CD4-positive, alpha-beta T cell treated with Interleukin-21 for 1 hour (primary cell): ENCODE measurements at places on chromosomes 7 and 10.

DNA sequence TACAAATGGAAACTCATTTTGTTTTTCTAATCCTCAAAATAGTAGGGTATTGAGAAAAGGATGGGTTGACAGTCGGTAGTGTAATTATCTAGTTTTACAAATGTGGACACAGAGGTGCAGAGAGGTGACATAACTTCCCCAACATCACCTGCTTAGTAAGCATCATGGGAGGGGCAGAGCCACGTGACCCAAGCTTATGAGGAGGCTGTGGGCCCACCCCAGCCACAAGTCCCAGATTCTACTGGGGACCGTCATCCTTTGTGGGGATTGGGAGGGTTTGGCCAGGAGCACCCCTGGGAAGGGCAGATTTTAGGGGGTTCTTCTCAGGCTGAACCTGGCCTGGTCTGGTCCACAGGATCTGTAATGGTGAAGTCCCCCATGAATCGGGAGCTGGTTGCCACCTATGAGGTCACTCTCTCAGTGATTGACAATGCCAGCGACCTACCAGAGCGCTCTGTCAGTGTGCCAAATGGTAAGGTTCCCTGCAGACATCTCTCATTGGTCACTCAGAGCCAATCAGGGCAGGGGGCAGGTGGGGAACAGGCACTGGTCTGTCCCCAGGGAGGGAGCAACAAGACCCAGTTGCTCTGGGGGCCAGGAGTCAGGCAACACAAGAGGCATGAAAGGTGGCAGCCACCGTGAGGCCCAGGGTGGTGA lies 23.6 kb upstream of the VSIR start:
- DNase-seq = no peak

DNA sequence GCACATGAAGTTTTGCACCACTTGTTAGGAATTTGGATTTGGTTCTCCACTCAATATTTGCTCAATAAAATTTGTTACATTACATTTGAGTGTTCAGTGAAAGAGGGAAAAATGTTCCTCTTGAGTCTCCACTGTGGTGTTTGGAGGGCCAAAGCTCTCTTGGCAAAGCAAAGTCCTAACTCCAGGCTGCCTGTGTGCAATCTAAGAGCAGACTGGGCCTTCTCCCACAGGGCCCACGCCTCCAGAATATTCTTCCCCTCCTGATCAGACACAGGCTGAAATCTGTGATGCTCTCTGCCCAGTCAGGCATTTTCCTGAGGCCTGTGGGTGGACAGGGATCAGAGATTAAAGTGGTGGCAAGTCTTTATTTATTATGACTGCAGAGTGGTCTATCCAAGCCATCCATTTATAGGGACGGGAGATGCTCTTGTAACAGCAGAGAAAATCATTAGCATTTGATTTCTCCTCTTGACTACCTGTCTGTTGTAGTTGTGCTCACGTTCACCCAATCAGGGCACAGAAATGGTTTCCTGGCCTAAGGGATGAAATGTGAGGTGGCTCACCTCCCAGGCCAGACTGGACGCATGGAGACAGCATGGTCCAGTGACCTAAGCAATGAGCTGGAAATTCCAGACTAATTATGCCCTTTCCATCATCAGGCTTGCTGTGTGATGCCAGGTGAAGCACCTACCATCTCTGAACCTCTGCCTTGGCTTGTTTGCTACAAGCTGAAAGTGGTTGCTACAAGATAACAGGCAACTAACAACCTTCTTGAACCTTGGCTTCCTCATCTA lies 147.1 kb upstream of the NRBF2 start:
- no peak for DNase-seq

DNA sequence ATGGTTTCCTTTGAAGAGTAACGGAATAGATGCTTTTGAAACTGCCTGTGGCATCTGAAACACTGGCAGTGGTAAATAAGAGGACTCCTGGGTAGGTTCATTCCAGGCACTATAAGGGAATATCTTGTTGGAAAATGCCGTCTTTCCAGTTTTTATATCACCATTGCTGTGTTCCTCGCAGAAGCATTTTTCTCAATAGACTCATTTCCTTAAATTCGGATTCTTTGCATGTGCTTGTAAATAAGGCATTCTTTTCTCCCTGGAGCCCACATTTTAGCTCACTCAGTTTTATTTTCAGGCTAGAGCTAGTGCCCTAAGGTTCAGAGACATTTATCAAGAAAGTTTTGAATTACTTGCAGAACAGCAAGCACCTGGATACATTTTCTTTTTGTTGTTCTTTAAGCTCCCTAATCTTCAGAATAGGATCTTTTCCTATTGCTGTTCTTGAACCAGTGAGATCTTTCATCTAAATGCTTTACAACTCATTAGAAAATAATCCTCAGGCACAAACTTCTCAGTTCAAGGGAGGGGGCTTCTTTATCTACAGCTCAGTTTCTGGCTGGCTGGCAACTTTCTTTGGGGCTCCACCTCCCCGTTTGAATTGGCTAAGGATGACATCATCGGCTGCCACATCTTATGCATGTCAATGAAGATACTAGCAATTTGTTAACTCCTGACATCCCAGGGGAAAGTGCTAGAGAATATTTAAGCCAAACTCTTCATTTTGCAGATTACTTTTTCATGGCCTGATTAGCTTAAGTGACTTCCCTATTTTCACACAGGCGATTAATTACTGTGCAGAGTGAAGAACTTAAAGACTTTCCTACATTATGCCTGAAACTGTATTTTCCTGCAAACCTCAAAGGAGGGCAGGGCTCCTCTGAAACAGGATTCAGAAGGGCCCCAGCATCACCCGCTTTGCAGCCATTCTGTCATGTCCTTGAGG lies 133.7 kb upstream of the RSU1 start:
- no peak for DNase-seq

DNA sequence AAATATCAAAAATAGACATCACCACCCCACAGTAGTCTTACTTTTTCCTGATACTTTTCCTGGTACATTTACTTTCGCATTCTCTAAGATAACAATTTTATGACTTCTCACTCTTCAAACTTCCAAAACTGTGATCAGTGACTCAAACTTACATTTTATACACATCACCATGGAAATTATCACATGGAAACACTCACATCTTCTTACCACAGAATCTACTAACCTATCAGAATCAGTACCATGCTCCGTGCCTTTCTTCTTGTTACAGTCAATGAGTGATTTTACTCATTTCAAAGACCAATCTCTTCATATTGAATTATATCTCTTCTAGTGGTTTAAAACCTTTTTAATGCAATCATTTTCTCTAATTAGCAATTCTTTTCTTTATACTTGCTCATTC lies 120.3 kb downstream of the PTEN start:
- no peak for DNase-seq

GRCh38 chr10:80203835-80204676 lies 1.3 kb downstream of the ANXA11 start:
- no peak for DNase-seq

DNA sequence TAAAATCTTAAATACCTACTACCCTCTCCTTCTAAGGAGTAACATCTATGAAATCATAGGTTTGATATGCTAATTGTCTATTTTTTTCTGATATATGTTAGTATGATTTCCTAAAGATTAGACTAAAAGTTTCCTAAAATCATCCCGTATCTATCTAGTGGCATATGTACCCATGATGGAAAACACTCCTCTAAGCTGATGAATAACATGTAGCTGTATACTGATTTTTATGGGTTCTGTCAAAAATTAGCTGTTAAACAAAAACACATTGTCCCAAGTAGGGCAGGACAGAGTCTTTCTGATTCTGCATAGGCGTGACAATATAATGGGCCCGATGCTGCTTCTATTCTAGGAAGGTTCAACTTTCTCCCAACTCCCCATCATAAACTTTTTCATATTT lies 79.9 kb downstream of the ADAM22 start:
- no peak for DNase-seq
